CD4-positive, alpha-beta memory T cell (primary cell): ENCODE measurements at places on chromosomes 16 and 17.

DNA sequence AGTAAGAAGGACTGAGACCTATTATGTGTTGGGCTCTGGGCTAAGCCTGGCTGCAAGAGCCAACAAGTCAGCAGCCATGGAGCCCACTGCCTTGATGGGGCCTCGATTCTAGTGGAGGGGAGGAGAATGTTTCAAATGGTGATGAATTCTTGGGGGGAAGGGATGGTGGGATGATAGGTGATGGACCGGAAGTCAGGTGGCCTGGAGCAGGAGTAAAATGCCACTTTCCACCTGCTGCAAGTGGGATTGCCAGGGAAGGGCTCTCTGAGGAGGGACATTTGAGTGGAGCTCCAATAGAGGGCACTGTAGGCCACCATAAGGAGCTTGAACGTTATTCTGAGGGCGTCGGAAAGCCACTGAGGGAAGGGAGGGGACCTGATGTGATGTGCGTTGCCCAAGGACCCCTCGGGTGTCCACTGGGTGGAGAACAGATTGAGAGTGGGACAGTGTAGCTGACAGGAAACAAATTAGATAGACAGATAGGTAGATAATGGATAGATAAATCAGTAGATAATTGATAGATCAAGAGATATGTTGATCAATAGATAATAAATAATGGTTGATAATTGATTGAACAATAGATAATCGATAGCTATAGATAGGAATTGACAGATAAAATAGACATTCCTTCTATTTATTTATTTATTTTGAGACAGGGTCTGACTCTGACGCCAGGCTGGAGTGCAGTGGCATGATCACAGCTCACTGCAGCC lies 18.2 kb upstream of the NXPH3 start:
- DNase-seq = no peak
- H3K36me3 ChIP-seq = no peaks in the 10 kb centered on the region
- no peaks in the 10 kb centered on the region for H3K27me3 ChIP-seq
- H3K27ac ChIP-seq = no peak overlapping the region

- H3K36me3 ChIP-seq = no peaks in the 10 kb centered on the region
- no peak overlapping the region for H3K27ac ChIP-seq
- DNase-seq = no peak
- H3K27me3 ChIP-seq = no peaks in the 10 kb centered on the region
Measured at GRCh38 chr16:77801817-77802216, 13.5 kb downstream of the VAT1L start.

GRCh38 chr17:57889892-57890856 lies 40.3 kb upstream of the MRPS23 start:
- H3K27ac ChIP-seq = no peak overlapping the region
- H3K36me3 ChIP-seq = no peaks in the 10 kb centered on the region
- H3K27me3 ChIP-seq = no peaks in the 10 kb centered on the region
- H3K4me1 ChIP-seq = no peaks in the 10 kb centered on the region

GRCh38 chr17:69232650-69233049 lies 4.0 kb upstream of the ABCA10 start:
- no peaks in the 10 kb centered on the region for H3K36me3 ChIP-seq
- no peak overlapping the region for H3K4me3 ChIP-seq
- H3K4me1 ChIP-seq = no peaks in the 10 kb centered on the region
- H3K27me3 ChIP-seq = no peaks in the 10 kb centered on the region
- H3K27ac ChIP-seq = no peak overlapping the region

- DNase-seq = no peak
- H3K36me3 ChIP-seq = no peaks in the 10 kb centered on the region
- H3K4me3 ChIP-seq = no peak overlapping the region
- H3K4me1 ChIP-seq = no peaks in the 10 kb centered on the region
- H3K27me3 ChIP-seq = no peaks in the 10 kb centered on the region
Measured at GRCh38 chr17:69388822-69389442, 25.6 kb upstream of the MAP2K6 start.

DNA sequence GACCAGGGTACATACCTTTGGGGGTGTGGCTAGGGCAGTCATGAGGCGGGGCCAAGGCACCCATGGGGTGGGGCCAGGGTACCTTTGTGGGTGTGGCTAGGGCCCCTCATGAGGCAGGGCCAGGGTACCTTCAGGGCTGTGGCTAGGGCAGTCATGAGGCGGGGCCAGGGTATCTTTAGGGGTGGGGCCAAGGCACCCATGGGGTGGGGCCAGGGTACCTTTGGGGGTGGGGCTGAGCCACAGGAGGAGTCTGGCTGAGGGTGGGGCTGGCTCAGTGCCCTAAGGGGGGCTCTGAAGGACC lies 3.5 kb downstream of the GNG13 start:
- H3K36me3 ChIP-seq = no peaks in the 10 kb centered on the region
- no peak overlapping the region for H3K4me3 ChIP-seq
- H3K27me3 ChIP-seq = peaks cover 4% of the 10 kb centered on the region

DNA sequence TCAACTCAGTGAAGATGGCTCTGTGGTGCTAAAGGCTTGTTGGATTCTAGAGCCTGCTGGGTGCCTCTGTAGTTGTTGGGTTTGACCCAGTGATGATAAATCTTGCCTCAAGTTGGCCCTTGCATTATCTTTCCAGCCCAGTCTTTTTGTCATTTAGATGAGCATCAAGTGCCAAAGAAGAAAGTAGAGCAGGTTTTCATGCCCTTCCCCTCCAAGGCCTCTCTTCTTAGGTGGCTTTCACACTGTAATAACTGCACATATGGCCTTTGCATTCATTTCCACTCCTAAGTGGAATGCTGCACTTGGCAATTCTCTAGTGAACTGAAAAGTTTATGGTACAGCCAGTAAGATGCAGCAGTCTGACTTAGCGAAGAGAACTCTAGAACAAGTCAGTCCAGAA lies 165.1 kb downstream of the PHKB start:
- H3K27me3 ChIP-seq = no peaks in the 10 kb centered on the region
- DNase-seq = no peak
- H3K27ac ChIP-seq = no peak overlapping the region
- no peak overlapping the region for H3K4me3 ChIP-seq
- H3K36me3 ChIP-seq = no peaks in the 10 kb centered on the region
